ENCODE measurements at places on chromosomes 6 and 20.
A peak's percentile ranks its signal among the peaks of the same experiment; 100 is the strongest.

- DNase-seq, result no peak
These were observed 60.9 kb downstream of the GFRAL start for GRCh38 chr6:55388211-55388610.

DNA sequence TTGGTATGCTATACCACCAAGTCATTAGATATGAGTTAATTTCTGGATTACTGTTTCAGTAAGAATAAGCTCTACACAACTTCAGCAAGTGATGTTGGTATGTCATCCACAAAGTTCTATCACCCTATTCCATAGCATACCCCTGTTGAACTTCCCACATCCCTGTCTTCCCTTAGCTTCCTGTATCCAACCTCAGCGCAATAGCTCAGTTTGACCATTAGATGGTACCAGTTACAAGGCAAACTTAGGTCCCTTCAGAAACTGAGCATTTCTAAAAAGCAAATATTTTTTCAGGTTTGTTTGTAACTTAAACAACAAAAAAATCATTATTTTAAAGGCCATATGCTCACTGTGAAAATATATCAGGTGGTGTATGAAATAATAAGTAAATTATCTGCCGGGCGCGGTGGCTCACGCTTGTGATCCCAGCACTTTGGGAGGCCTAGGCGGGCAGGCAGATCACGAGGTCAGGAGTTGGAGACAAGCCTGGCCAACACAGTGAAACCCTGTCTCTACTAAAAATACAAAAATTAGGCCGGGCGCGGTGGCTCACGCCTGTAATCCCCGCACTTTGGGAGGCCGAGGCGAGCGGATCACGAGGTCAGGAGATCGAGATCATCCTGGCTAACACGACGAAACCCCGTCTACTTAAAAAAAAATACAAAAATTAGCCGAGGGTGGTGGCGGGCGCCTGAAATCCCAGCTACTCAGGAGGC, 8.8 kb upstream of the MOG start:
- DNase-seq, result peak; percentile 55

- DNase-seq, result no peak
These were observed 235.8 kb upstream of the RIN2 start for GRCh38 chr20:19522071-19522801.

DNA sequence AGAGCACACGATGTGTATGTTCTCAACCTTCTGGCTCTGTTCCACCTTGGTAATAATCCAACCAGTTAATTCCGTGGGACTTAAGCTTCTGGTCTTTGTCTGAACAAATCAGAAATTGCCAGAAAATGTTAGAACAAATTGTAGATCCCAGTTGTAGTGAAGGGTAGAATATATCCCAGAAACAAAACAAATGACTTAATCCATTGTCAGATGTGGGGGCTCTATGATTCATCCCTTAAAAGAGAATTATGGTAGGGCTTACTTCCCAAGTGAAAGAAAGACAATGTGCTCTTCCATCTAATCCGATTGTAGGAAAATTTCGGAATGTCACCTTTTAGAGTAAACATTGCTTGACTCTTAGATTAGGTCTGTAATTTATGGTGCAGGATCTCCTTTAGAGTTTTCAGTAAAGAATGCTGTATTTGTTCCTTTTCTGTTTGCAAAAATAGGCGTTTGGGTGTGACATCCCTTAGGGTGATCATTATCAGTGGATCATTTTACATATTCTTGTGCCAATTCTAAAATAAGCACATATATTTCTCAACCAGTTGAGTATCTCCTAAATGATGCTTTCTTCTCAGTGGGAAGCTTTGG, 234.5 kb upstream of the ZNF217 start:
- DNase-seq, result no peak

GRCh38 chr20:10423735-10424134, 10.3 kb downstream of the MKKS start:
- DNase-seq, result no peak

- DNase-seq, result no peak
These were observed 180.6 kb upstream of the STXBP5 start for GRCh38 chr6:147023581-147023980.
